ENCODE measurements at places on chromosomes 11 and 22.

DNA sequence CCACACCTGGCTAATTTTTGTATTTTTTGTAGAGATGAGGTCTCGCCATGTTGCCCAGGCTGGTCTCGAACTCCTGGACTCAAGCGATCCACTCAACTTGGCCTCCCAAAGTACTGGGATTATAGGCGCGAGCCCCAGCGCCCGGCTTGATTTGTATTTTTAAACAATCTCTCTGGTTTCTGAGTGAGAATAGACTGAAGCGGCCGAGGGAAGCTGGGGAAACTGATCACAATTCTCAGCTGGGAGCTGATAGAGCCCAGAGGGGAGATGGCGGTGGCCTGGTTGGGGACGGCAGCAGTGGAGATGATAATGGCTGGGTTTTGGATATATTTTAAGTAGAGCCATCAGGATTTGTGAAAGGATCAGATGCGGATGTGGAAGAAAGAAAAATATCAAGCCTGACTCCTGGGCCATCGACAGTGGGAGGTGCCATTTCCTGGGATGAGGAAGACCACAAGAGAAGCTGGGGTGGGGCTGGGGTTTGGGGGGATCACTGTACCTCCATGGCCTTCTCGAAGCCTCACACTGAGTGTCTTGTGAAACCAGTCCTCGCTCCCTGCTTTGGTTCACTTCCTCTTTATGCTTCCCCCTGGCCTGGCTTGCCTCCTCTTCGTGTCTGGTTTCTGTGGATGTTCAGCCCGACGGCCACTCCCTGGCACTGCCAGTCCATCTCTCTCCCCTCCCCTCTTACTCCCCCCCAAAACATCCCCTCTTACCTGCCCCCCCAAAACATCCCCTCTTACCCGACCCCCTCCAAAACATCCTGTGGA lies 51.9 kb downstream of the IGLL1 start:
- no peak for DNase-seq

DNA sequence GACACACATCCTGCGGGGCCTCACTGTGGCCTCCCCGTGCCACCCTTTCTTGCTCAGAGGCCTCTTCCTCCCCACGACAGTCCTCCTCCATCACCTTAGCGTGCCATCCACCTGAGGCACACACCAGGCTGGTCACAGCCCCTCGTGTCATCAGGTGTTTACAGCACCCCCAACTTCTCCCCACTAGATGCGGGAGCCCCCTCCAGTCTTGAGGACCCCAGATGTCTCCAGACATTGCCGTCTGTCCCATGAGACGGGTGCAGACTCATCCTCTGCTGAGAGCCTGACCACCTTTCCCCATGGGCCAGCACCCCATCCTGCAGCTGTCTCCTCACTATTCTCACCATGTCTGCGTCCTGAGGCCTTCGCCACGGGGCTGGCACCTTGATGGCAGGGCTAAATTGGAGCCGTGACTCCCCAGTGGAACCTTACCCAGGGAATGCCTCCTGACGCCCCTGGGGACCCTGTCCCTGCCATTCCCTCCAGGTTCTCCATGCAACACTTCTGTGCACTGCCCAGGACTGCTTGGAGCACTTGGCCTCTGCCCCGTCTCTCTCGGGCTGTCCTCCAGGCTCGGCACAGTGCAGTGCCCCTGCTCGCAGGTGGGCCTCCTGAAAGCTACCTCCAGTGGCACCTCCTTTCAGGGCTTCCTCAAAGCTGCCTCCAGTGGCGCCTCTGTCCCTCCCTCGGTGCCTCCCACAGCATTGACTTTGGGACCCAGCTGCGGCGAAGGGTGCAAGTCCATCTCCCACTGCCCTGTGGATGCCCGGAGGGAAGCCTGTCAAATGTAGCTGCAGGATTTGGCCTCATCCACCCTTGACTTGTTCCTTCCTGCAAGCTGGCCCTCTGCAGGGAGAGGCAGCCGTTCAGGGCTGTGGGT lies 1386.8 kb downstream of the BRD1 start:
- no peak for DNase-seq

DNA sequence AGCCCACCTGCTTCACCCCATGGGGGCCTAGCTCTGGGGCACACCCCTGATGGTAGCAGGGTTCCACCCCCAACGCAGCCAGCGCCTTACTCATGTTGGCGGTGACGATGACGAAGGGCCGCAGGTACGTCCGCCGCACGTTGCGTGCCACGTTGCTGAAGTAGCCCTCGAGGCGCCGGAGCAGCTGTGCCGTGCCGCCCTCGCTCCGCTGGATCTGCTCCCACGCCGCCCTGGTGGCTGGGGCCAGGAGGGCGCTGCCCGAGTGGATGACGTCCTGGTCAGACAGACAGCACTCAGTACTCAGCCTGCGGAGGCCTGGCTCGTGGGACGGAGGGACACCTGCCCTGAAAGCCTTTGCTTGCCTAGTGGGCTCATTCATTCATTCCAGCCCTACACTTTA lies 50.8 kb downstream of the TRMU start:
- no peak for DNase-seq

DNA sequence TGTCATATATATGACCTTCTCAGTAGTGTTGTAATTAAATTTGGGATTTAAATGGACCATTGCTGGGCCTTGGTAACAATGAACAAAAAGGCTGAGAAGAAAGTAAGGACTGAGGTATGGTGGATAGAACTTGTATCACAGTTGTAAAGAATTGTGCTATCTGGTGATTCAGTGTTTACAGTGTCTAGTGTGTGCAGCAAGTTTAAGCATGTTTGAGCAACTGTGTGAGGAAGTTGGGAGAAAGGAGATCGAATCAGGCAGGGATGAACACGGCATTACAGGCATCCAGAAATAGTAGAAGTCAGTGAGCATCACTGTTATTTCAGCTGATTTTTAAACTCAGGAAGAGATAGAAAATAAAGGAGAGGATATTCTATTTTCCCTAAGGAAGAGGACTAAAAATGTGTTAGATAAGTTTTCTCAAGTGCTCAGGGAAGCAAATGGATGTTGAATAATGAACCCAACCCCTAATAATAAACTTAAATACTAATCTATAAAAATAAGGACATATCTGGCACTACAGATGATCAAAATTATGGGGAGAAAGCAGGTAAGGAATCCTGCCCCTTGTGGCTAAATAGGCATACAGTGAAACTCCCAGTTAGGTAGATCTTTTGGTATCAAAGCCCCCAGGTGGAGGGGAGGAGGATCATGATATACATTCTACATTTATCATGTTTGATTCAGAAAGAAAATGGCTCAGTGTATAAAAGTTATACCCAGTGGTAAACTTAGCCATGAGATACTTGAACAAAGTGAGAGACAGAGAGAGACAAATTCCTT lies 361.0 kb upstream of the ANO3 start:
- DNase-seq: no peak

- DNase-seq: no peak
Observed at GRCh38 chr22:46018859-46019258, 41.9 kb upstream of the WNT7B start.

GRCh38 chr11:7630002-7630401 lies 43.3 kb downstream of the CYB5R2 start:
- DNase-seq: no peak

DNA sequence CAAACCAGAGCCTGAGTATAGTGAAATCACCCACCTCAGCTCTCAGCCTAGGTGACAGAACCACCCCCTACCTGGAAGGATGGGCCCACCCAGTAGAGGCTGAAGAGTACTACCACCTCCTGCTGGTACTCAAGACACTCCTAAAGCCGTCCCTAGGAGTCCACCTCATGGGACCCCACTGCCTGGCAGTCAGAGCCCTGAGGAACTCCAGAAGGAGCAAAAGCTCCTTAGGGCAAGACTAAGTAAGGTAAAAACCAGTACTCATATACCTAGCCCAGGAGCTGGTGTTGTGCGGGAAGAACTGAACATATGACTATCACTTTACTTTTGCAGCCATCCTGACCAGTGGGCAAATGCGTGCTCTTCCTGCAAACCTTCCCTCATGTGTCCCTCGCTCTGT lies 36.3 kb downstream of the HIRA start:
- no peak for DNase-seq

- no peak for DNase-seq
Observed at GRCh38 chr11:115965767-115966504, 461.7 kb upstream of the CADM1 start.

- no peak for DNase-seq
Observed at GRCh38 chr11:131656839-131657211, 286.4 kb downstream of the NTM start.

GRCh38 chr22:23504516-23504915 lies 75.6 kb downstream of the IGLL1 start:
- DNase-seq: no peak

DNA sequence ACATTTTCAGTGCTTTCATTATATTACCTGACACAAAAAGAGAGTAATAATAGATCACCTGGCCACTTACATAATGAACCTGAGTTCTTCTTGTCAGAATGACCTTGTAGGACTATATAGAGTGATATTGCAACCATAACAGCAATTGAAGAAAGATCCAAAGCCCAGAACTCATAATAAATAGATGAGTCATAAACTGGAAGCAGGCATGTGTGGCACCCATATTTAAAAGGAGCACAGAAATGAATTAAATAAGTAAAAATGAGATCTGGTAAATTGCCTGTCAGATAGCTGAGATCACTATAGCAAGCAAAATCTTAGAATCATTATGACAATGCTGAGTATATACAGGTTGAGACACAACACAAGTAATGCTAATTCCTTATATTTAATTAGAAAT lies 331.8 kb downstream of the AASDHPPT start:
- DNase-seq: no peak

GRCh38 chr11:132983641-132983978 lies 548.7 kb downstream of the OPCML start:
- no peak for DNase-seq

GRCh38 chr11:66055021-66055420 lies 2.9 kb downstream of the SF3B2 start:
- no peak for DNase-seq

- no peak for DNase-seq
Observed at GRCh38 chr11:19059833-19060232, 684 bp downstream of the MRGPRX2 start.

GRCh38 chr22:40651057-40651456 lies 14.5 kb upstream of the MRTFA start:
- no peak for DNase-seq

- no peak for DNase-seq
Observed at GRCh38 chr22:22880645-22881044, 7.0 kb upstream of the IGLL5 start.

DNA sequence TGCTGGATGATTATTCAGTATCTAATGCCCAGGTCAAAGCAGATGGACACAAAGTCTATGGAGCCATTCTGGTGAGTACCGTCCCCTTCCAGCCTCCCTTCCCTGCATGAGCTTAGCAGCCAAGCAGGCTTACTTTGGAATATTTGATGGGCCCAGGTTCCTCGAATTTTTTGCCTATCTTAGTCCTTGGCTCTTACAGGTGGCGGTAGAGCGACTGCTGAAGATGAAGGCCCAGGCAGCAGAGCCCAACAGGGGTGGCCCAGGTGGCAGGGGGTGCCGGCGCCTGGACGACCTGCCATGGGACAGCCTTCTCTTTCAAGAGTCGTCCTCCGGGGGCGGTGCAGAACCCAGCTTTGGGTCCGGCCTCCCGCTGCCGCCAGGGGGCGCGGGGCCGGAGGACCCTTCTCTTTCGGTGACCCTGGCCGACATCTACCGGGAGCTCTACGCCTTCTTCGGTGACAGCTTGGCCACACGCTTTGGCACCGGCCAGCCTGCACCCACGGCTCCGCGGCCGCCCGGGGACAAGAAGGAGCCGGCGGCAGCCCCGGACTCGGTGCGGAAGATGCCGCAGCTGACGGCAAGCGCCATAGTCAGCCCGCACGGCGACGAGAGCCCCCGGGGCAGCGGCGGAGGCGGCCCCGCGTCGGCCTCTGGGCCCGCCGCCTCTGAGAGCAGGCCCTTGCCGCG lies 741 bp upstream of the TMEM179B start:
- DNase-seq: peak; percentile 89

GRCh38 chr11:76317296-76317695 lies 63.6 kb downstream of the THAP12 start:
- DNase-seq: no peak

DNA sequence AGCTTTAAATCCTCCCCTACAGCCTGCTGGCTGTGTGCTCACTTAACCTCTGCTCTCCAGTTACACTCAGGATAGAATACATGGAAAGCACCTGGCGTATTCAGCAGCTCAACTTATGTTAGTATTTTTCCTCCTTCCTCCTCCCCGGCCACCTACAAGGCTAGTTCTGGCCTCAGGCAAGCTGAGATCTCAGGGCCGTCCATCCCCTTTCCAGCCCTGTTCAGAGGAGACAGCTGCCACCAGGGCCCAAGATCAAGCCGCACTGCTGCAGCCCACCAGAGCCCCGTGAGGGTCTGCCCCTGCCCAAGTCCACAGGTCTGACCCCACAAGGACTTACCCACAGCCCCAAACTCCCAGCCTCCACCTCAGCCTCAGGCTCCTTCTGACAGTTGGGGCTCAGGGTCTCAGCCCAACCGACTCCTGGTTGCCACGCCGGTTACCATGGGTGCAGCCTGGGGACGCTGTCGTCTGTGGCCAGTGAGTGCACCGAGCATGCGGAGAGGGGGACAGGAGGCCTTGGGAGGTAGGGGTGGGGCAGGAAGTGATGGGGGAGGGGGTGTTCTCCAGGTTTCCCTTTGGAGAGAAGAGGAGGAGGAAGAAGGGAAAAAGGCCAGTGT lies at the start of gene C11orf16:
Gene C11orf16 (minus strand): TSS at position 384 of the 617 bp plus-strand sequence. CDS start 639 bp downstream, outside the sequence.
- DNase-seq: no peak

DNA sequence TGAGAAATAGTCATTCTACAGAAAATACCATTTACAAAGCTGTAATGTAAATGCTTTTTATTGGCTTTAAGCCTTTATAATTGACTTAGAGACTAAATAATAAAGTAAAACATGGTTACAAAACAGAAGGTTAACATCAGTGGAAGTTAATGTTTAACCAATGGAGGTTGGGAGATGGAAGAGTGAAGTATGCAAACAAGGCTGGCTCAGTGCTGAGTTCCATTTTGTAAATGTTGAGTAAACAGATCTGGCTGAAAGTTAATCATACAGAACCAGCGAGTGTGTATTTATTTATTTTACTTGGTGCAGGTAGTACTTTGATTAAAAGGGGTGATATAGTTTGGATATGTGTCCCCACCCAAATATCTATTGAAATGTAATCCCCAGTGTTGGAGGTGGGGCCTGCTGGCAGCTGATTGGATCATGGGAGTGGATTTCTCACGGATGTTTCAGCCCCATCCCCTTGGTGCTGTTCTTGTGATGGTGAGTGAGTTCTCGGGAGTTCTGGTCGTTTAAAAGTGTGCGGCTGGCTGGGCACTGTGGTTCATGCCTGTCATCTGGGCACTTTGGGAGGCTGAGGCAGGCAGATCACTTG lies 827.4 kb downstream of the OPCML start:
- no peak for DNase-seq

GRCh38 chr11:75011872-75012271 lies 23.1 kb downstream of the NEU3 start:
- no peak for DNase-seq

DNA sequence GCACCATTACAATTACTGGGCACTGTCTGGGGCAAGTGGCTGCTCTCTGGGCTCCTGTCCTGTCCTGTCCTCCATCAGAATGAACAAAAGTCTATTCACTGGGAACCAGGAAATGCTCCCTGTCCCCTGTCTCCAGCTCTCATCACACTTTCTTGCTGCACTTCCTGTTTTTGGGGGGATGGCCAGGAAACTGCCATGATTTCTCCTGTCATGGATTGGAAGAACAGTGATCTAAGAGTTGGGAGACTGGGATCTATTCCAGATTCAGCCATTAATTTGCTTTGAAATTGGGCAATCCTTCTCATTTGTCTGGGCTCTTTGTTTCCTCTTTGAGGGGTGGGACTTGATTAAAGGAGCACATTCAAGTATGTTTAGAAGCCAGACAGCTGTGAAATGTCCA lies 61.4 kb upstream of the KIRREL3 start:
- DNase-seq: no peak

GRCh38 chr11:64675450-64676260 lies 47.3 kb downstream of the NRXN2 start:
- no peak for DNase-seq
